Endothelial cell (in vitro differentiated cells): ENCODE measurements at places on chromosomes 16 and 17. TPM values are rescaled to one million over a fixed set of nuclear protein-coding genes. Genes with fewer than 3 reads are reported as not detected.

DNA sequence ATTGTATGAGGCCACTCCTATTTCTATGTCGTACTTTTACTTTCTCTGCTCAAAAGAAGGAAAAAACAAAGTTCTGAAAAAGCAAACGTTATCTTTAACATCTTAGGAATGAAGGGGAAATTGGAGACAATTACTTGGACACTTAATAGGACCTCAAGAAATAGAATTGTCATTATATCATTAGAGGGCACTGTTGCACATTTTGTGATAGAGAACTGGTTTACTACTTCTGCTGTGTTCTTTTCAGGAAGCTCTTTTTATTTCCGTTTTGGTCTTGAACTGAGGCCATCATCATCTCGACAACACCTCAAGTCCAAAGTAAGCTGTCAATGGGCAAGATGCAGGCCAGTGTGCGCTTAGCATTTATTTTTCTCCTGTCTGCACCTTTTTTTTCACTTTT lies 14.6 kb downstream of the COG4 start:
- peaks cover 3% of the 10 kb centered on the region for H3K27me3 ChIP-seq
- no peak for DNase-seq
- H3K4me1 ChIP-seq = no peaks in the 10 kb centered on the region
- no peak overlapping the region for H3K27ac ChIP-seq

GRCh38 chr16:57179215-57179828 lies 6.5 kb downstream of the PSME3IP1 start:
- peaks cover 3% of the 10 kb centered on the region for H3K4me1 ChIP-seq
- H3K36me3 ChIP-seq = no peaks in the 10 kb centered on the region
- no peak overlapping the region for H3K27ac ChIP-seq

DNA sequence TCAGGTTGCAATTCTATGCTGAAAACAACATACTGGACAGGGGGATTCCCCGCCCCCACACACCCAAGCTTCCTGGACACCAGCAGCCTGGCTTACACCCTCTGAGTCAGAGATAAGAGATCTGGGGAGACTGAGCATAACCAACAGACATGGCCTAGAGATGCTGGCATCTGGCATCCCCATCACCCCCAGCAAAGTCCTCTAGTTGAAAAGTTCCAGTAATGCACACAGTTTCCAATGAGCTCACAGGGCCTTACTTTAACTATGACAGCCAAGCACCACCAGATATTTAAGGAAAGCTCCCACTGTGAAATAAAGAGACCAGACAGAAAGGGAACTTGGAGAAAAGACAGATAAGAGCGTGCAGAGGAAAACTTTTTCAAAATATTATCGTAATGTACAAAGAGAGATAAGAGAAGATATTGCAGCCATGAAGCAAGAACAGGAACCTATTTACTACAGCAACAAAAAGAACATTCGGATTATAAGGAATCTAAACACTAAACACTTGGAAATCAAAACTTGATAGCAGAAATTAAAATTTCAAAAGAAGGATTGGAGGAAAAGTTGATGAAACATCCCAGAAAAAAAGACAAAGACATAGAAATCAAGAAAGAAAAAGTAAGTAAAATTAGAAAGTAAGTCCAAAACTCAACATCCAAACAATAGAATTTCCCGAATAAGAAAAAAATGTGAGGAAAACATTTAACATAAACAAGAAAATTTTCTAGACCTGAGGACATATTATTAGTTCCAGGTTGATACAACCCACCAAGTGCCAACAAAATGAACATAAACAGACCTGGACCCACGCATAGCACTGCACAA lies 17.2 kb upstream of the ALOX15 start:
- no peak for DNase-seq
- H3K4me1 ChIP-seq = peaks cover 40% of the 10 kb centered on the region

DNA sequence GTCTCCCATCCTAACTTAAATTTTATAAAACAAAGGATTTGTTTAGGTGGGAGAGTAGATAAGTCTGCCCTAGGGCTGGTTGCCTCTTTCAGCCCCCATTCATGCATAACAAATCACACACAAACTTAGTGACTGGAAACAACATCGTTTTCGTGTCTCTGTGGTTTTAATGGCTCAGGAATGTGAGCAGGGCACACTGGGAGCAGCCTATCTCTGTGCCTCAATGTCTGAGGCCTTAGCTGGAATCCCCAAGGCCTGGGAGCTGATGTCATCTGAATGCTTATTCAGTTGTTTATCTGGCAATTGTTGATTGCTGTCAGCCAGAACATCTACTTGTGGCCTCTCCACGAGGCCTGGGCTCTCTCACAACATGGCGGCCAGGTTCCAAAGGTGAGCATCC lies 101.9 kb upstream of the HSBP1 start:
- no peak for DNase-seq
- H3K4me1 ChIP-seq = no peaks in the 10 kb centered on the region

The GPR142 gene
- 0.18 TPM for total RNA-seq

The AKAP10 gene
- total RNA-seq = 26.9 TPM

DNA sequence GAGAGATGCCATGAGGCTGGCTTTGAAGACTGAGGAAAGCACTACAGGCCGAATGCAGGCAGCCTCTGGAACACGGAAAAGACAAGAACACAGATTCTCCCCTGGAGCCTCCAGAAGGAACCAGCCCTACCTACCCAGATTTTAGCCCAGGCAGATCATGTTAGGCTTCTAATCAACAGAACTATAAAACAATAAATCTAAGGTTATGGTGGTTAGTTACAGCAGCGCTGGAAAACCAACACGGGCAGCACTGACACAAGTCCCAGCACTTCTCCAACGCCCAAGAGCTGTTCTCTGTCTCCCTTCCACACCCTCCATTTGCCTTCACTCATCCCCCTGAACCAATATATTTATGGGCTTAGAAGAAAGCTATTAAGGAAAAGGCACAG lies 7.5 kb downstream of the ANKRD11 start:
- H3K4me1 ChIP-seq = peaks cover 57% of the 10 kb centered on the region
- no peak overlapping the region for H3K4me3 ChIP-seq
- no peak for DNase-seq
- no peak overlapping the region for H3K27ac ChIP-seq

GRCh38 chr16:30357085-30357714 lies 2.1 kb upstream of the CD2BP2 start:
- peaks cover 23% of the 10 kb centered on the region for H3K36me3 ChIP-seq
- peaks cover 27% of the 10 kb centered on the region for H3K4me1 ChIP-seq
- H3K27ac ChIP-seq = peak overlapping the region; percentile 59

DNA sequence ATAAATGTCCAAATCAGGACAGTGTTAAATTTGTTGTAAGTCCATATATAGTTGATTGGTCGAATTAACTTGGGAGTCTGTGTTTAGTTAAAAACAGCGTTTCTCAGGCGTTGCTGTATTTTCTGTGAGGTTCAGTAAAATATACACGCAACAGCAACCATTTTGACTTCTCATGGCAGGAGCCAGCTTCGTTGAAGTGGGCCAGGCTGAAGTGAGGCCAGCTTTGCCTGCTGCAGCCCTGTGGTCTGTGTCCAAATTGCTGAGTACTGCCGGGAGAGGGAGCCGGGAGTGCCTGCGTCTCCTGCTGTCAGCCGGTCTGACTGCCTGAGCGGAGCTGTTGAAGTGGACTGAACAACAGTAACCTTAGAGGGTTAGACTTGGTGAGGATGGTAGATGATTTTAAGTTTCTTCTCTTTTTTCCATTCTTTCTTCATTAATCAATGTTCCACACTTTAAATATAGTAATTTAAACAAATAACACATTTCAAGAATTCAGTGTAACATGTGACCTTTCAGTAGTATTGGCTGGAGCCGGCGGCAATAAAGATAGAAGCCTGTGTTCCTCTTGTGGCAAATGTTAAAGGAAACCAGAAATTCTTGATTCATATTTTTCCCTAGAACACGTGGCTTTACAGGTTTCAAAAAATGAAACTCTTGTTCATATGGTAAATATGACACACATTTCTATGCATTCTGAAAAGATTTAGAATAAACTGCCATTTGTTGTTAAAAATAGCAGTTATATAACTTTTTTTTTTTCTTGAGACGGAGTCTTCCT lies 37.0 kb upstream of the ZNF750 start:
- H3K4me1 ChIP-seq = peaks cover 42% of the 10 kb centered on the region
- H3K4me3 ChIP-seq = no peak overlapping the region
- no peak overlapping the region for H3K27ac ChIP-seq
- DNase-seq = peak; percentile 52
- H3K36me3 ChIP-seq = peaks cover 27% of the 10 kb centered on the region
- H3K27me3 ChIP-seq = peaks cover 3% of the 10 kb centered on the region

- H3K36me3 ChIP-seq = peaks cover 60% of the 10 kb centered on the region
- no peak overlapping the region for H3K27ac ChIP-seq
- no peaks in the 10 kb centered on the region for H3K4me1 ChIP-seq
These were observed 19.8 kb downstream of the GTF3C1 start for GRCh38 chr16:27529962-27530361.

The KRTAP9-4 gene
- not detected for total RNA-seq

- H3K27me3 ChIP-seq = peaks cover 5% of the 10 kb centered on the region
- peak overlapping the region; percentile 59 for H3K4me3 ChIP-seq
- H3K27ac ChIP-seq = no peak overlapping the region
- DNase-seq = no peak
- peaks cover 32% of the 10 kb centered on the region for H3K36me3 ChIP-seq
- no peaks in the 10 kb centered on the region for H3K4me1 ChIP-seq
These were observed 28.2 kb downstream of the IL4R start for GRCh38 chr16:27341971-27342370.

The SYT17 gene
- total RNA-seq = 16.4 TPM

DNA sequence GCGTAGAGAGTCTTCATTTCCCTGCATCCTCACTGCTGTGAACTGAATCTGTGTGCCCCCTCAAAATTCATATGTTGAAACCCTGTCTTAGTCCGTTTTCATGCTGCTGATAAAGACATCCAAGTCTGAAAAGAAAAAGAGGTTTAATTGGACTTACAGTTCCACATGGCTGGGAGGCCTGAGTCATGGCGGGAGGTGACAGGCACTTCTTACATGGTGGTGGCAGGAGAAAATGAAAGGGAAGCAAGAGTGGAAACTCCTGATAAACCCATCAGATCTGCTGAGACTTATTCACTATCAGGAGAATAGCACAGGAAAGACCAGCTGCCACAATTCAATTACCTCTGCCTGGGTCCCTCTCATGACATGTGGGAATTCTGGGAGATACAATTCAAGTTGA lies 3.1 kb upstream of the CCDC42 start:
- H3K4me3 ChIP-seq = no peak overlapping the region
- DNase-seq = no peak
- H3K4me1 ChIP-seq = peaks cover 8% of the 10 kb centered on the region
- H3K36me3 ChIP-seq = no peaks in the 10 kb centered on the region

- H3K36me3 ChIP-seq = no peaks in the 10 kb centered on the region
- peaks cover 18% of the 10 kb centered on the region for H3K4me1 ChIP-seq
- peaks cover 2% of the 10 kb centered on the region for H3K27me3 ChIP-seq
- DNase-seq = peak; percentile 73
These were observed 15.8 kb downstream of the MEOX1 start for GRCh38 chr17:43645765-43646481.

DNA sequence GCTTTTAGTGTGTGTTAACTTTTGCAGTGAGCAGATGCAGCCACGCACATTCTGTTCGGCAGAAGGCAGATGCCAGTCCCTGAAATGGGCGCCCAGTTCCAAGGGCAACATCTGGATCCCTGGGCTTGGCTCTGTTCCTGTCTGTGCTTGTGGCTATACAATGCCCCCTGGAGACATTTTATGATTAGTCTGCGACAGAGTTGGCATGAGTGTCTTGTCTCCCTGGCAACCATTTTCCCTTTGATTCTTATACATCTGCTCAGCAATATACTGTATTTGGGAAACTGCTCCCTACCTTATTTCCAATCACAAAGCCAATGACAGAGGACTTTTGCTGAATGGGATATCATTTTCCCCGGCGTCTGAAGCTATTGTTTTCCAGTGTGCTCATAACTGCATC lies 1629.5 kb upstream of the GOT2 start:
- no peak overlapping the region for H3K27ac ChIP-seq
- DNase-seq = no peak
- H3K27me3 ChIP-seq = peaks cover 2% of the 10 kb centered on the region
- no peak overlapping the region for H3K4me3 ChIP-seq

GRCh38 chr16:87538594-87538993 lies 45.8 kb upstream of the ZCCHC14 start:
- no peaks in the 10 kb centered on the region for H3K36me3 ChIP-seq
- H3K4me3 ChIP-seq = no peak overlapping the region
- H3K27ac ChIP-seq = no peak overlapping the region

The ZSCAN10 gene
- 50.7 TPM for total RNA-seq

GRCh38 chr17:2403044-2403443 lies 2.2 kb upstream of the MNT start:
- no peaks in the 10 kb centered on the region for H3K36me3 ChIP-seq
- no peak for DNase-seq
- H3K27ac ChIP-seq = no peak overlapping the region
- peaks cover 16% of the 10 kb centered on the region for H3K27me3 ChIP-seq

GRCh38 chr17:77436058-77436442 lies 295.3 kb downstream of the SEC14L1 start:
- H3K27ac ChIP-seq = peak overlapping the region; percentile 75
- H3K36me3 ChIP-seq = peaks cover 4% of the 10 kb centered on the region

The CLEC10A gene
- total RNA-seq = 30.4 TPM

The MYH13 gene
- 0.05 TPM for total RNA-seq

DNA sequence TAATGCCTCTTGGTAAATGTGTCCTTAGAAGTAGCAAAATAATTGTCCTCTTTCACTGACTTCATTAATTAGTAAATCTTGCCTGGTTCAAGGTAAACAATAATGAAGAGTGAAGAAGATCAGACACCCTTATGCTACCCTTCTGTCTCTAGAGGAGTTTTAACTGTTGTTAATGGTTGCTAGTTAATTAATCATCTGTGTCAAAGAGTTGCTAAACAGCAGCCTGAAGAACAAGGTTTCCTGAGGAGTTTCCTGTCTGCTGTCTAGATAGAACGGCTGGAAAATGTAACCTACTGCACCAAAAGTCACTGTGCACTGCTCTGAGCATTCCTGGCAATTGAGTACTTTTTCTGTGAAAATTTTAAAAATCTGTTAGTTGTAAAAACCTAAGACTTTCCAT lies 131.3 kb downstream of the NLK start:
- H3K4me1 ChIP-seq = peaks cover 54% of the 10 kb centered on the region
- no peak overlapping the region for H3K4me3 ChIP-seq
- peak overlapping the region; percentile 73 for H3K27ac ChIP-seq

The SLC38A8 gene
- not detected for total RNA-seq

DNA sequence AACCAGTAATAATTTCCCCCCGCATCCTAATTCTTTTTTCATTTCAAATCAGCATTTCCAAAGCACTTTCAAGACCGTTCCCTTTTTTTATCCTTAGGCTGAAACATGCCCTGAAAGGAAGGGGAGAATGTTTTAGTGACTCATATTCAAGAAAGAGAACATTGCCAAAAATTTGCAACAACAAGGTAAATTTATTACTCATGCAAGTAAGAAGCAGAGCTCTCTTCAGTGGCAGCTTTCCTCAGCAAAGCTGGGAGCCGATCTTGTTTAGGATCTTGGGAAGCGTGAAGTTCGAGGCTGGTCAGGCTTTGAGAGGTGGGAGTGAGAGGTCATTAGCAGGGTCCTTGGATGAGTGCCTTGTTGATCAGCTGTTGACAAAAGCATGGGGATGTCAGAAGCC lies 129.5 kb downstream of the PRKCA start:
- no peaks in the 10 kb centered on the region for H3K36me3 ChIP-seq
- no peak overlapping the region for H3K27ac ChIP-seq
- no peak for DNase-seq
- H3K4me1 ChIP-seq = no peaks in the 10 kb centered on the region
